ENCODE measurements at places on chromosomes 13 and 19. TPM values are rescaled to one million over a fixed set of nuclear protein-coding genes. Genes with fewer than 3 reads are reported as not detected.

GRCh38 chr13:53238261-53238660 is 209.6 kb downstream of the OLFM4 start:
- no peak for DNase-seq

DNA sequence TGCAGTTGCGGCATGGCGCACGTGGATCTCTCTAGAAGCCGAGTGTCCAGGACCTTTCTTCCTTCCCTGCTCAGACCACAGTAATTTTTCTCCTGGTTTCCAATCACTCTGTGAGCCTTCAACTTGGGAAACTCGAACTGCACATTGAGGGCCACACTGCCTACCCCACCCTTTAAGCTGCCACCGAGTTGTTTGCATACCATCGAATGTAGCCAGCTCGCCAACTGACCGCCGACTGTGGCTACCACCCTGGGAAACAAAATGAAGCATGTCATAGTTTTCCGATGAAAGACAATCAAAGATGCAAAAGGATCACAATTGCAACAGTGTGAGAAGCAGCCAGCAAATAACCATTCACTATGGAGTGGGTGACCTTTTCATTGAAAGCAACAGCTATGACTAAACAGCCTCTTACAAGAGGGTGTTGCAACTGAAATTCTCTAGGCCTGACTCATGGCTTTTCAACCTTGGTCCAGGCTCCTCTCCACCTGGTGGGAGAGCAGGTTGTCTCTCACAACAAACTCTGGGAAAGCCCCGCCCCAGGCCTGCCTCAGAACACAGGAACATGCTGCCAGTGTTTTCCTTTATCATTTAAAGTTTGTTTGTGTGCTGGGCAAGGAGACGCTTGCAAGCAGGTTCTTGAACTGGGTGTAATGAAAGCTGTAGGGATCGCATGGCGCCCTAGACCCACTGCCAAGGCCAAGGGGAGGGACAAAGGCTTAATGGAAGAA is 141.7 kb upstream of the SERP2 start:
- no peak for DNase-seq

DNA sequence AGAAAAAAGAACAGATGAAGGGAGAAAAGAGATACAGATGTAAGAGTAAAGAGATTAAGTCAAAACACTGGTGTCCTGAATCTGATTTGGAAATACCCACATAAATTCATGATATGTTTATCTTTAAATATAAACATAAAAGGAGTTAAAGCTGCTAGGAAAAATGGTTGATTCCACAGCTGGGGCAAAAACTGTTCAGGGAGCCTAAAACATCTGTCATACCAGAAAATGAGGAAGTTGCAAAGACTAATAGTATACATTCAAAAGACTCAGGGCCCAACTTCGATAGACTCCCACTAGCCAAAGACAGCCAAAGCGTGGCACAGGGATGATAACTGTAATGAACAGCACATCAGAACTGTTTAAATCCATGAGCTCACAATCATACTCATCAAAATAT is 62.0 kb downstream of the ABCC4 start:
- DNase-seq: no peak

DNA sequence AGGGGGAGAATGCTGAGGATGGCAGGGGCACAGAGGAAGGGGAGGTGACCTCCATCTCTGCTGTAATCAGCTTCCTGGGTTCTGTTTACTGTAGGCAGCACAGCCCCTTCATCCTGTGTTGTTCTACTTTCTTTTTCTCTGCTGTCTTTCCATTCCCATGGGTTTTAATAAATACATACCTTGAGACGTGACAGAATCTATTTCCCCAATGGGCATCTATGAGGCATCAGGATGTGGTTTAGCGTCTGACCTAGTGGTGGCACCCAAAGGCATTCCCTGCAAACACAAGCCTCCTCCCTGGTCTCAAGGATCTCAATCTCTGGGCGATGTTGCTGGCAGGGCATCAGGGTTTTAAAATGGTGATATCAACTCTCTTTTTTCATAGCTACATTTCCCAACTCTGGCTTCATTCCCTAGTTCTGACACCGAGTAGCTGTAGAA is 60.8 kb downstream of the ALOX5AP start:
- no peak for DNase-seq

CD70 gene
- 4.5 TPM for total RNA-seq

FAM83E gene
- total RNA-seq: 3.6 TPM

- DNase-seq: no peak
Measured at GRCh38 chr19:1483131-1483978, 4.3 kb upstream of the C19orf25 start.

ZNF540 gene
- total RNA-seq: 9.8 TPM

- no peak for DNase-seq
Measured at GRCh38 chr13:50613356-50613831, 230.1 kb downstream of the DLEU7 start.

ACP7 gene
- not detected for total RNA-seq

DNA sequence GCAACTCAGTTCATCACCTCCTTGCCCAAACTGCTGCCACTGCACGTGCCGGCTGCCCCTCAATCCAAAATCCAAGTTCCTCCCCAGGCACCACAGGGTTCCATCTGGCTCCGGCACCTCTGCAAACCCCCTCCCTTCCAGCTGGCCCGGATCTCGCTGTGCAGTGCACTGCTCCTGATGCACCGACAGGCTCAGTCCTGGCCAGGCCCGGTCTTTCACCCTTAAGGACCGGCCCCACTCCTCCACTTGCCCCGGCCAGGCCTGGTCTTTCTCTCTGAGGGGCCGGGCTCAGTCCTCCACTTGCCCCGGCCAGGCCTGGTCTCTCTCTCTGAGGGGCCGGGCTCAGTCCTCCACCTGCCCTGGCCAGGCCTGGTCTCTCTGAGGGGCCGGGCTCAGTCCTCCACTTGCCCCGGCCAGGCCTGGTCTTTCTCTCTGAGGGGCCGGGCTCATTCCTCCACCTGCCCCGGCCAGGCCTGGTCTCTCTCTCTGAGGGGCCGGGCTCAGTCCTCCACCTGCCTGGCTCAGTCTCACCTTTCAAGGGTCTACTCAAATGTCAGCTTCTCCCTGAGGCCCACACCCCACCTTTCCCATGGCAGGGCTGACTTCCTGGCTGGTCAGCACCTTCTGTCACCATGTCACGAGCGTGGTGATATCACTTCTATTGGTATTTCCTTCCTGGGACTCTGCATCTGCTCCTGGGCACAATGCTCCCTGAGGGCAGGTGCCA is 6.9 kb downstream of the ZNF787 start:
- no peak for DNase-seq

DNA sequence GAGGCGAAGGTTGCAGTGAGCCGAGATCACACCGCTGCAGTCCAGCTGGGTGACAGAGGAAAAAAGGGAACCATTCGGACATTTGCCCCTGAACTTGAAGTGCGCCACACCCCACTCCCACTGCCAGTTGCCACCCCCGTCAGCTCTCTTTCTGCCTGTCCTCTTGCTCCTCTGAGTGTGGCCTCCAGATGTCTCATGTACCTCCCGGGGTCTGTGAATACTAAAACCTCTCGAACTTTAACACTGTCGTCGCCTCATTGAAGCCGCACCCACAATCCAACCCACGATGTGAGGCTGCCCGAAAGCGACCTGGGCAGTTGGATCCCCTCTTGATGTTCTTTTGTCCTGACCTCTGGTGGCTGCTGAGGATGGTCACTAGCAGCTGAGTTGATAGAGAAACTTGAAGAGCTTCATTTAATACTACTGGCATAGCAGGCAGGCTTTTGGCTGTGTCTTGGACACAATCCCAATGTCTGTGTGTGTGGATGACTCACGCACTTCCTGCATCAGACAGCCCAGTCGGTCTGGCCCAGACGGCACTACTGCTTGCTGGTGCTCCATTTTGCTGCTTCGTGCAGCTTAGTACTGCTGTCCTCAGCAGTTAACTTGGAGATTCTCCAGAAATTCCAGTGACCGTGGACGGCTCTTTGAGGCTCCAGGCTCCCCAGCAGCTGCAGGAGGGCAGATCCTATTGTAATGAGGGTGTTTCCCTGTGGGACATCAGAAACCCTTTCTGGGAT is 4.2 kb downstream of the FPR3 start:
- DNase-seq: no peak

DNA sequence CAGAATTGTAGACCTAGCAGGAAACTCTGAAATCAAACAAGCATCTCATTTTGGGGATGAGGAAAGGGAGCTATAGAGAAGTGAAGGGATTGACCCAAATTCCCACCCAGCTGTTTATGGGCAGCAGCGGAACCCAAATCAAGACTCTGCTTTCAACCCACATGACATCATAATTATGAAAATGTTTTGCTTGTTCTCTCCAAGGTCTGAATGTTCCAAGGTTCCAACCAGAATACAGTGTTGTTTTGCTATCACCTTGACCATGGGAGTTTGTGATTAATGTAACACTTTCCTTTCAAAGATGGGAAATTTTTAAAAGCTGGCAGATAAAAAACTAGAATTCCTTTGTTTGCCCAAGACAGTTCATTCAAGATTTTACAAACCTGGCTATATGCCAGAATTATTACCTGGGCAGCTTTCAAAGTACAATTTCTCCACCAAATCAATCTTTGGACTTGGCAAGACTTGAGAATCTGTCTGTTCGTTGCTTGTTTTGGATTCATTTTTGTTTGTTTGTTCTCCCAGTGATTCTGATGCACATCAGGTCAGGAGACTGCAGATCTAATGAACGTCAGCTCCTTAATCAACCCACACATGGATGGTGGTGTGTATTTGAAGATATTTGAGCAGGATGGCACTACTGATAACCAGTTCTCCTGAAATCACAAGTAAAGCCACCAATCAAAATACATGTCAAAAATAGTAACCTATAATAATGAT is 322.7 kb downstream of the FOXO1 start:
- no peak for DNase-seq

- no peak for DNase-seq
Measured at GRCh38 chr19:5265260-5265659, 75.4 kb downstream of the PTPRS start.

HS6ST3 gene
- total RNA-seq: not detected

GRCh38 chr13:36807616-36808015 is 11.4 kb upstream of the RFXAP start:
- DNase-seq: no peak

- no peak for DNase-seq
Measured at GRCh38 chr19:408902-409515, at the start of gene C2CD4C. TSS of gene C2CD4C (minus strand) at chr19:409147. CDS start at chr19:408361, 786 bp downstream.

GRCh38 chr19:44939668-44940067 is 2.4 kb upstream of the APOC4 start:
- DNase-seq: no peak

DNA sequence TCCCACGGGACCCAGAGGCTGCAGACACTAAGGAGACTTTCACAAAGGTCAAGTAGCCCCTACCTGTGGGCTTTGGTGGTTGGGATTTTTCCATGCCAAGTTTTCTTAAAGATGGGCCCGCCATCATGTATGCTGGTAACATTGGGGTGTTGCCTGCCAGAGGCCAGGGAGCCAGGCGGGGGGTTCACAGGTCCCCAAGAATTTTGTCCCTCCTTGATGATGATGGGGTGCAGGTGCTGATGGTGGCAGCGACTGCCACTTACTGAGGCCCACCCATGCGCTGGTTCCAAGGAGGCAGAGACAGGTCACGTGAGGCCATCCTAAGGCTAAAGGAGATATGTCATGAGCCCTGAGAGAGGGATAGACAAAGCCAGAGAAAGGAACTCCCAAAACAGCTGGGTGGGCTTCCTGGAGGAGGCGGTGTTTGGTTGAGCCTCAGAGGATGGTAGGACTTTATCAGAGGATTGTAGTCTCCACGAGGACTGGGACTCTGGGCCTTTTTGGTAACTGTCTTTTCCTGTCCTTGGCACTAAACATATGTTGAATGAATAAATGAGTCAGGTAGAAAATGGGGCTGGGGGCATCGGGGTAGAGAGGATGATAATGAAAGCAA is 14.4 kb downstream of the PLEKHF1 start:
- no peak for DNase-seq

GRCh38 chr13:105908586-105908985 is 626.9 kb downstream of the EFNB2 start:
- no peak for DNase-seq

DNA sequence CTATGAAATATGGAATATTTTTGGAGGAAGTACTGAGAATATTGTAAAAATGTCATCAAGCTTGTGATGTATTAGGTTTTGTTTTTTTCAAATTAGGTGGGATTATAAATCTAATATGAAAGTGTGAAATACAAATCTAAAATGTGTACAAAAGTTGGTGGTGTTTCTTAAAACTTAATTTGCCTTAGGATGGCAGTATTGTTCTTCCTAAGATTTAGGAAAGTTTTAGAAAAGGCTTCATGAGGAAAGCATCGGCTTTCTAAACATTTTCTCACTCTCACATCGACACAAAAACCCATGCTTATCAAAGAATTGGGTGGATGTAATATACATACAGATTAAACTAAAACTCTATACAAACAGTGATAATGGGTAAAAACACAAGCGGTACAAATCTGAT is 972.0 kb upstream of the PCDH20 start:
- no peak for DNase-seq

DNA sequence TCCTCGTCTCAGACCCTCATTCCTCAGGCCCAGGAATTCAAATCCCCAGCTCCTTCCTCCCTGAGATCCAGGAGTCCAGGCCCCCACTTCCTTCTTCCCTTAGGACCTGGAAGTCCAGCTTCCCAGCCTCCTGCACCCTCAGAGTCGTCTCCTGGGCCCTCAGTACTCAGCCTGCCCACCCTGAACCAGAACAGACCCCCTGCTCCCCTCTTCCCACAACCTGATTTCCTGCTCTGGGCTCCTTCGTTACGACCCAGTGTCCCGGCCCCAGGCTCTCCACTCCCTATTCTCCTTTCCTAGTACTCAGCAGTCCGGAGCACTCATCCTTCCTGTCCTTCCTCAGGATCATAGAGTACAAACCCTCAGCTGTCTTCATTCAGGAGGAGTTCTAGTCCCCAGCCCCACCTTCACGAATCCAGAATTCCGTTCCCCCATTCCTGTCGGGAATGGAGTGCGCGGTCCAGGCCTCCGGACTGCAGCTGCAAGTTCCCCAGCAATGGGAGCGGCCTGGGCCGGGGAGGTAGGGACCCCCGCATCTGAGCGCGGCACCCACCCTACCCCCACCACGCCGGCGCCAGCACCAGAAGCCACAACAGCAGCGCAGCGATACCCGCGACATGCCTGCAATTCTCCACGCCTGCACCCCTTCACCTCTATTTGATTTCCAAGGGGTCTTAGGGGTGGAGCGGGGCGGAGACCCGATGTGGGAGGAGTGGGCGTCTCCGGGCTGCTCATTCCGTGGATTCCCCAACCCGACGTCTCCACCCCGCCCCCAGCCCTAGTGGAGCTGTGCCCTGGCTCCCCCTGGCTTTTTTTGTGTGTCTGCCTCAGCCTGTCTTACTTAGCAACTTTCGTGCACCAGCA is 12.7 kb downstream of the EGLN2 start:
- DNase-seq: no peak

DNA sequence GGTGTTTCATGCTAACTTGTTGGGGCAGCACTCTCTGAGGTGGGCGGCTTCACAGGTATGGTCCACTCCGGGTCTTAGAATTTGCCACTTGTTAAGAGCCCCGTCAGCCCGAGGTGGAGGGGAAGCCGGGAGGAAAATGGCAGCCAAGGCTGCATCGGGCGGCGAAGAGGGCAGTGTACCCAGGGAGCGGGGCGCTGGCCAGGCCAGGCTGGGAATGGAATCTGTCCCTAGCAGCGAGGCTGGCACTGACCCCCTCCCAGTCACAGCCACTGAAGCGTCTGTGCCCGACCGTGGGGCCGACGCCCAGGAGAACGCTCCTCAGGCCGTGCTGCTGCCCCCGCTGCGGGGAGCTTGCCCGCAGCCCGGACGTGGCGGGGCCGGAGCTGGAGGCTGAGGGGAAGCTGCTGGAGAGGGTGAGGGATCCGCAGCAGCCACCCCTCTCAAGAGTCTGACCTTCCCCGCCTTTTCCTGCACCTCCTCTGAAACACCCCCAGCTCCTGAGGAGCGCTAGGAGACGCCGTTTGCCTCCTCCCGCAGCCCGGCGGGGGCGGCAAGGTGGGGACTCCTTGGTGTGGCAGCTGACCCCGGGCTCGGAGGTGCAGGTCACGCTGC is 313.8 kb upstream of the SPRY2 start:
- DNase-seq: no peak

- DNase-seq: no peak
Measured at GRCh38 chr13:23956106-23956505, 58.8 kb upstream of the C1QTNF9B start.

Measured in T-helper 17 cell (primary cell).